AG10803 (cell line): ENCODE measurements at places on chromosomes 12 and 14.

GRCh38 chr14:93431036-93431670 is 414 bp downstream of the UNC79 start:
- no peak for DNase-seq

DNA sequence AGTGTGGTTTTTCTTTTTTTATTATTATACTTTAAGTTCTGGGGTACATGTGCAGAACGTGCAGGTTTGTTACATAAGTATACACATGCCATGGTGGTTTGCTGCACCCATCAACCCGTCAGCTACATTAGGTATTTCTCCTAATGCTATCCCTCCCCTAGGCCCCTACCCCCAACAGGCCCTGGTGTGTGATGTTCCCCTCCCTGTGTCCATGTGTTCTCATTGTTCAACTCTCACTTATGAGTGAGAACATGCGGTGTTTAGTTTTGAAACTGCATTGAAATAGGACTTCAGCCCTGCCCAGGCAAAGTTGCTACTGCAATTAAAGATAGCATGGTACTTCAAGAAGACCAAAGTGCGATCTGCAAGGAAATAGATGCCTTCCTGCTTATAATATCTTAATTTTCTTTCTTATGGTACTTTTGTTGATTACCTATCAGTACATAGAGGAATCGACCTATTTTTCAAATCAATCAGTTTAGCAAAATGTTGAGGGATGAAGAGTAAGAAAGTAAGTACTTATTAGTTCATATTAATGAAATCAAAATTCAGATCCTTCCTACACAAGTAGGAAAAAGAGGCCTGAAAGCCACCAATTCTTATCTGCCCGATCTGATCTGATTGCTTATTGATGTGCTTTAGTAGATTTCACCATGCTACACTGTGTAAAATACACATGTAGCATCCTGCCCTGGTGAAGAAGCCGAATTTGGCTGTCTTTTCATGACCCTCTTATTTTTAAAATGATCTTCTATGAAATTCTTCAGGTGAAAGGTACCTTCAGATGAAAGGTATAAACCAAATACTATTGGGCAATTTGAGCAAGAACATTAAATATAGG is 1.6 kb downstream of the LTA4H start:
- DNase-seq: no peak

DNA sequence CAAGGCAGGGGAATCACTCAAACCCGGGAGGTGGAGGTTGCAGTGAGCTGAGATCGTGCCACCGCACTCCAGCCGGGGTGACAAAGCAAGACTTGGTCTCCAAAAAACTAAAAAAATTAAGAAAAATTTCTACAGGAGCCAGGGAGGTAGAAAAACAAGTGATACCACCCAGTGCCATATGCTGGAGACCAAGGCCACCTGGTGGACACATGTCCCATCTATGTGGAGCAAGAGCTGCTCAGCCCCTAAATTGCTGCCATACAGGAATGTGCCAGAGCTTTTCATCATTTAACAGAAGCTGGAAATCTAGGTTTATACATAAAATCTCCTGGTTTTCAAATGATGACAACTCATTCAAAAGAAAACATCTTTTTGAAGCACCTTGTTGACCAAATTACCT is 61.4 kb upstream of the ELK3 start:
- no peak for DNase-seq

DNA sequence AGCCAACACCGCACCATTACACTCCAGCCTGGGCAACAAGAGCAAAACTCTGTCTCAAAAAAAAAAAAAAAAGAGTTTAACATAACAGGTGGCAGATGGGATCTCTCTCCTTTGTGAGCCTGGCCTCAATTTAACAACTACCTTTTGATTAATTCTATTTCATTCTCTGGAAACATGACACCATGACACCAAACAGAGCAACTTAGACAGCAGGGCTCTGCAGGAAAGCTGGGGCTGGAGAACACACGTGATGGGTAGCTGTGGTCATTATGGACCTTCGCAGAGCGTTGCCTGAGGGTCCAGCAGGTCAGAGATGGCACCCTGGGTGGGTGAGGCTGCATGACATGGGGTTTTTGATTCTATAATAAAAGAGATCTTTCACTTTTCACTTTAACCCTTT is 1.7 kb upstream of the DGLUCY start:
- DNase-seq: no peak
